Fibroblast of skin of abdomen (primary cell): ENCODE measurements at places on chromosomes 6 and 20.

- DNase-seq, result no peak
Measured at GRCh38 chr6:169473663-169474062, 220.0 kb upstream of the THBS2 start.

GRCh38 chr20:52448513-52449232 is 257.1 kb upstream of the ZFP64 start:
- no peak for DNase-seq

DNA sequence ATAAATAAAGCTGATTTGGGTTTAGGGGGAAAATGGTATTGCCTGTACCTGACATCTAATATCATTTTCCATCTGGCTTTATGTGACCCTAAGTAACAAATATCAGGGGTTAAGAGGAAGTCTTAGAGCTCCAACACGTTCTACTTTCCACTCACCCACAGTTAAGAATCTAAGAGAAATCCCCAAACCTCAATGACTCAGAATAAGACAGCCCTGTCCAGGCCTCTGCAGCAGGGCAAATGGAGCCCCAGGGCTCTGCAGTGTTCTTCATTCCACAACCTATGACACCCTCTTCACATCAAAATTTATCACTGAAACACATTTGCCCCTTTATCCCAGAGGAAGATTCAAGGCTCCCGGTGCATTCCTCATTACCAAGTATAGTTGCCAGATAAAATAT is 20.3 kb upstream of the TENT5A start:
- peak; percentile 68 for DNase-seq

GRCh38 chr6:14063756-14064155 is 53.8 kb upstream of the CD83 start:
- DNase-seq, result no peak

DNA sequence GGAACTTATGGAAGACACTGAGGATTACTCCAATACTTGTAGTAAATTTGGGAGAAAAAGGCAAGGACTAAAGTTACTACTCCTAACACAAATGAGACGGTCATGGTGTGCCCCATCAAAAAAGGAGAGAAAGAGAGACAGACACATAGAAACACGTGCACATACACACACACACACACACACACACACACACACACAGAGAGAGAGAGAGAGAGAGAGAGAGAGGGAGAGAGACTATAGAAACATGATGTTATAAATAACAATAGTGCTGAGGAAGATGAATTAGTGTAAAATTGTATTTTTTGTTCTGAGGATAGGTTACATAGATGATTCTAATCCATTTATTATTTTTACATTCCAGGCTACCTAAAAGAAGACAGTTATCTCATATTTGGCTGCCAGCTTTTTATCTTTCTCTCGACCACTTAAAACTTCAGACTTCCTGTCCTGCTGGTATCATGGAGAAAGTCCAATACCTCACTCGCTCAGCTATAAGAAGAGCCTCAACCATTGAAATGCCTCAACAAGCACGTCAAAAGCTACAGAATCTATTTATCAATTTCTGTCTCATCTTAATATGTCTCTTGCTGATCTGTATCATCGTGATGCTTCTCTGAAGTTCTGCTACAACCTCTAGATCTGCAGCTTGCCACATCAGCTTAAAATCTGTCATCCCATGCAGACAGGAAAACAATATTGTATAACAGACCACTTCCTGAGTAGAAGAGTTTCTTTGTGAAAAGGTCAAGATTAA is 10.5 kb downstream of the PLN start:
- peak; percentile 57 for DNase-seq

DNA sequence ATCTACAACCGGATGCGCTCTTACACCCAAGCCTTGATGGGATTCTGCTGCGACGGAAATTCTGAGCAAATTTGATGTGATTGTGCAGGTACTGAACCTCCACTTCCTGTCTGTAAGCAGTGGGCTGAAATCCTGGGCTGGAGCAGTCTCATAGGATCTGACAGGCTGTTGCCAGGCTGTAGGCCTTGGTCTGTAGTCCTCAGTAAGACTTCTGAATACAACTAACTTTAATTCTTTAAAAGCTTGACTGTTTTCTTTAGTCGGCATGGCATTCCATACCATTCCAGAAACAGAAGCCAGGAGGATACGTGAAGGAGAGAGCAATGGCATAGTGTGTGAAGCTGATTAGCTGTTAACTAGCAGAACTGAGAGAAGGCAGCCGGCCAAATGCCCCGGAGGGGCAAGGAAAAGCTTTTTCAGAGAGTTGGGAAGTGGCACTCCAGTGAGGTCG is 68.3 kb downstream of the ADTRP start:
- no peak for DNase-seq

DNA sequence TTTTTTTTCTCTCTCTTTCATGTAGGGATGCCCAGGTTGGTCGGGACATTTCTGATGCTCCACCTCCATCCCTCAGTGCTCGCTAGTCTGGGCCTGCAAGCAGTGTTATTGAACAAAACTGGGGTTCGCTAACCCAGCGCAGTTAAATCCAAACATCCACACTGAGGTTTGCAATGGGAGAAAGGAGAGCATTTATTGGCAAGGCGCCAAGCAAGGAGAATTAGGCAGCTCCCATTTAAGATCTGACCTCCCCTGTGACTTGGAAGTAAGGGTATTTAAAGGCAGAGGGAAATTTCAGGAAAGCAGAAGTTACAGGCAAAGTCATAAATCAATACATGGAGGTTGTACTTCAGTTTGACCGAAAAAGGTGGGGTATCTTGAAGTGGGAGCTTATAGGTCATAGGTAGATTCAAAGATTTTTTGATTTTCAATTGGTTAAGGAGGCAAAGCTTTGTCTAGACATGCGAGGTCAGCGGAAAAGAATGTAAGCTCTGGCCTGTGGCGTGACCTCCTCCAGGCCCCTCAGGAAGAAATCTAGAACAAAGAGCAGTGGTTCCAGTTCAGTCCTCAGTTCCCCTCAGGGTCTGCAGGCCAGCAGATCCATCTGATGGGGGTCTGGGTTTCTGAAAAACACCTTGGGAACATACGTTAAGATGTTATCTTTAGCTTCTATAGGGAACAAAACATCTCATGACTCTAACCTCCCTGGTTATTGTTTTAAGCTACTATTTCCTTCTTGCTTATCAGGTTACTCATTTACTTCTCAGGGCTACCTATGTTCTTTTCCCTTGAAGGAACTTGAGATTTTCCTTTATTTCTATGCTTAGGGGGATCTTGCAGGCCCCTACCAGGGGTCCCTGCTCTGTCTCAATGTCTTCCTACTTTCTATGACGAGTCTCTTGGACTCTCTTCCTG is 66.0 kb upstream of the KIF16B start:
- DNase-seq, result no peak

- no peak for DNase-seq
Measured at GRCh38 chr6:79764747-79765146, 133.6 kb downstream of the SH3BGRL2 start.

GRCh38 chr6:86782328-86782727 is 155.0 kb upstream of the HTR1E start:
- DNase-seq, result no peak

- DNase-seq, result no peak
Measured at GRCh38 chr20:42594659-42595058, 595.0 kb downstream of the PTPRT start.

GRCh38 chr6:34615574-34616226 is 59.6 kb upstream of the SPDEF start:
- DNase-seq, result no peak

GRCh38 chr6:168071620-168072019 is 7.4 kb downstream of the FRMD1 start:
- no peak for DNase-seq

DNA sequence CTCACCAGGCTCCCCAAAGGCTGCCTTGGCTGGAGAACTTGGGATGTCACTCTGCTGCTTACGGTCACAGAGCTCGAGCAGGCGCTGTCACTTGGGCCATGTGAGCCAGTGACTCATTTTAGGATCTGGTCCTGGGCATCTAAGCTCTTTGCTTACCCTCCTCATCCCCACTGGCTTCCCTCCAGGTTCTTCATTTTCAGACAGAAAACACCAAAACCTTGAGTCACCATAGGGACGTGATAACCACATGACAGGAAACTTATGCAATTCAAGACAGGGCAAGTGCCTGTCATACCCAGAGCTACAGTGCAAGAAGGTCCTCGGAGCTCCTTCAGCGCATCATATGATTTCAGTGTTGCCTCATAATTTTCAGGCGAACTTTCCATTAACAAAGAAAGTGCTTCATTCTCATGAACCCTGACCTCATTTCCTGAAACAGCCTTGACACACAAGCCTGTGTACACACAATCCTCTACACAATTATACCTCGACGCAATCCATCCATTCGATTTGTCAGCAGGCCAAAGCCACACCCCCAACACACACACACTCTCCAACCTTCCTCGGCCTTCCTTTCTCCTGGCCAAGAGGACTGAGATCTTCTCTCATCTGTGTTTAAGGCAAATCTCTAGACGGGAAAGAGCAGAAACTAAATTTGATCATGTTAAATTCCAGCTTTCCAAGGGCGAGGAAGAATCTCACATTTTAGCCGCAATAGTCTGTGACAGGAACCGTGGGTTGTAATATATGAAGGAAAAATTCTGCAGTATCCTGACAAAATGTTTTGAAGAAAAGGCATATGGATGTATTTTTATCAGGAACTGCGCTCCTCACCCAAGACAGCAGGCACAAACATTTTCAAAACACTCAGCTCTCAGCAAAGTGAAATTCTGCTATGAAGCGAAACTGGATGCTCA is 25.3 kb downstream of the TBC1D7 start:
- DNase-seq, result peak; percentile 96

- DNase-seq, result no peak
Measured at GRCh38 chr6:169890049-169890448, 138.6 kb downstream of the ERMARD start.

GRCh38 chr6:2028457-2029038 is 216.9 kb downstream of the GMDS start:
- DNase-seq, result no peak

DNA sequence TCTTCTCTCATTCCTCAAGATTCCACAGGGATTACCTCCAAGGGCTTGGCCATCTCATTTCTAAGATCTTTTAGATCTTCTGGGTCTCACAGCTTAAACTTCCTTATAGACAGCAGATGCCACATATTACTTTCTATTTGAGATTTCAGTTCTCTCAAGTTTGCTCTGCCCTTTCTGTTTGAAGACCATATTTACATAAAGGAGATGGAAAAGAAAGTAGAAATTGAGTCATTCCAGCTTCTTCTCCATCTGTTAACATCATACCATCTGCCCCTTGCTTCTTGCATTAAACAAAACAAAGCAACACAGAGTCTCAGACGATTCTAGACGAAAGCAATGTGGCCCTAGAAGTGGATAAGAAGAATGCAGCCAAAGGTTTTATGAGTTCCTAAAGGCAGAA is 203.4 kb downstream of the TTLL2 start:
- no peak for DNase-seq

DNA sequence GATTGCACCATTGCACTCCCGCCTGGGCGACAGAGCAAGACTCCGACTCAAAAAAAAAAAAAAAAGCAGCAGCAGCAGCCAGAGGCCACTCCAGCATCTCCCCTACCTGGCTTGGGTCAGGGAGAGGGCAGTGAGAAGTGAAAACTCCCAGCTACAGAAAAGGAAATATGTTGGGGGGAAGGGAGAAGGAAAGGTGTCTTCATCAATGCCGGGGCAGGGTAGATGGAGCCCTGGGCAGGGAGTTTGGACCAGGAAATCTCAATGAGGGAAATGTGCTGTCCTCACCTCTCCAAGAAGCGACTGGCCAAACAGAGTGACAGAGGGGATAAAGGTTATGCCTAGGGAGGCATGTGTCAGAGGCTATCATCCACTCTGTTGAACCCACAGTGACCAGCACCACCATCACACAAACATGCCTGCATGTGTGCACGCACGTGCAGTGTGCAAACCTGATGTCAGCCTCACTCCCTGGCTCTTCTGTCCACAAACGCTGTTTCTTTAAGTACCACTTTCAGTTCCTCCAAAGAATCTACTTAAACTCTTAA is 887 bp upstream of the AIF1 start:
- no peak for DNase-seq

DNA sequence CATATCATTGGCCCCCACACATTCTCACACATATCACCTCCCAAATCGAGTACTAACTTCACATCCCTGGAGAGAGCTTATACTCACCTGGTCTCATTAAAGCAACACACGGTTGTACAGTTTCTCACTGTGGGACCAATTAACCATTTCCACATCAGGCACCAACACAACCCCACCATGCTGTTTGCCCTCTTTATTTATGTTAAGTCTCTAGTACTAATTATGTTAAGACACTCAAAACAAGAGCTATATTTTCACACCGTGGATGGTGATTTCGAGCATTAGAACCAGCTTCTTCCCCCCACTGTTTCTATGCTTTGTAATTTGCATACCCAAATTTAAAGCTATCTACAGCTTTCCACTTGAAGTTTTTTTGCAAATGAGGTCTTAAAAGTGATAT is 6.3 kb downstream of the SCML4 start:
- DNase-seq, result no peak
